ENCODE measurements at places on chromosomes 13 and 19.

GRCh38 chr13:91904597-91904996 lies 506.2 kb downstream of the GPC5 start:
- no peak for DNase-seq

DNA sequence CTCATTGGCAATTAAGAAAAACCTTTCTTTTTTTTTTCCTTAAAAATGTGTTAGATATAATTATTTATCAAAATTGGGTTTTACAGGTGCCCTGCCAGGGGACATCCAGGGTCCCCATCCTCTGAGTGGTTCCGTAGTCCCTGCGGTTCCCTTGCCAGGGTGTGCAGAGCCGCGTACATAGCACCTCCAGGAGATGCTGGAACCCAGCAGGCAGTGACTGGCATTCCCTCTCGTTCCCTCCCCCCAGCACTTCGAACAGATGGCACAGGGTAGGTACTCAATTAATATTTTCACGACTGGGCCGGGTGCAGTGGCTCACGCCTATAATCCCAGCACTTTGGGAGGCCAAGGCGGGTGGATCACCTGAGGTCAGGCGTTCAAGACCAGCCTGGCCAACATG lies 82.0 kb downstream of the COL4A1 start:
- DNase-seq: no peak

DNA sequence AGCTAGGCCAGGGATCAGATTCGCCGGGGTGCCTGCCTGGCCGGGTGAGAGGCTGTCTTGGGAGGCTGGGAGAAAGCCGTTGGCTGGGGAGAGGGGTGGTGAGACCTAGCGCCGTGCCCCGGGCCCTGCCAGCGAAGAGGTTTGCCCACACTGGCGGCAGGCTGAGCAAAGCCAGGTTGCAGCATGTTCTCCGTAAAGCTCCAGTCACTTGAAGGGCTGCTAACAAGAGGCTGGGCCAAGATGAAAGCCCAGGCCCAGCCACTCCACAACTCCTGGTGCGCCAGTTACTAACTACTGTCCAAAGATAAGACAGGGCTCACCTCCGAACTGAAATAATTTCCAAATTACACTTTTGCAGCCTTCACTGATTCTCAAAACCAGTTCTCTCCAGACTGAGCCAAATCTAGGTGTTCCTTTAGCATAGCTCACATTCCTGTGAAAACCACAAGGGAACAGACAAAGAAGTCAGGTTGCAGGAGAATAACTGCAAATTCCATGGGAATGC lies 16.3 kb downstream of the ELAVL1 start:
- no peak for DNase-seq

DNA sequence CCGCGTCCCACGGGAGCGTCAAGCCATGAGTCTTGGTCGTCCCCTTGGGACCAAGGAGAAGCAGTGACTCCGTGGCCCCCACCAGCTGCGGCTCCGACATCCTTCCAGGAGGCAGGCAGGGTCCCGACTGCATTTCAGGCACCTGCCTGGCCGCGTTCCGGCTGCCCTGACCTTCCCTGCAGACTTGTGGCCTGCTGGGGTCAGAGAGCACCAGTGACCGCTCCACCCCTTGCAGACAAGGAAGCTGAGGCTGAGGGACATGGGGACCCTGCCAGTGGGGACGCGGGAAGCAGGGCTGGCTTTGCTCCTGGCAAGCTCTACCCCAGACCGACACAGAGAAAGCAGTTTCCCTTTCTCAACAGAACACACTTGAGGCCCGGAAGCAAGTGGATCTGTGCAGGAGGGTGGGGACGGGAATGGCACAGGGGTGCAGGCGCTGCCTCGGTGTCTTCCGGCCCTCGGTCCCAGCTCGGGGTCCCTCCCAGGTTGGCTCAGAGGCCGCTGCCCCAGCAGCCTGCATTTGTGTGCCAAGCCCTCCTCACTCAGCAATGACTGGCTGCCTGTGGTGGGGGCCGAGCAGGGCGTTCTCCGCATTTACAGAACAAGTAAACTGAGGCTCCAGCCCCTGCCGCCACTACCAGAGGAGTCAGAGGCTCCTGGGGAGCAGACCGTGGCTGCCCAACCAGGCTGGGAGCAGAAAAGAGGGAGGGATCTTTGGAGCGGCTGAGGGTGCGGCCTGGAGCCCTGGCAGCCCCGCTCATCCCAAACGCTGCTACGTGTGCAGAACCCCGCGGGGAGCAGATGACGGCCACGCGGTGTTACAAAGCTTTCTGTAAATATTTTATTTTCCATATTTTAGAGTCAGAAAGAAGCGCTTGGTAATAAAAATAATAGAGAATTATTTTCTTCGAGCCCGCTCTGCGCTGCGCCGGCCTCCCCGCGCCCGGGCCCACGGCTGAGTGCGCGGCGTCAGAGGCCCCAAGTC lies 43.9 kb downstream of the GAS6 start:
- no peak for DNase-seq

Measured in KG1 (cell line).